ENCODE measurements at places on chromosomes 16 and 17.
A peak's percentile ranks its signal among the peaks of the same experiment; 100 is the strongest.

- no peak for DNase-seq
These were observed 3.2 kb upstream of the METRN start for GRCh38 chr16:711548-712320.

DNA sequence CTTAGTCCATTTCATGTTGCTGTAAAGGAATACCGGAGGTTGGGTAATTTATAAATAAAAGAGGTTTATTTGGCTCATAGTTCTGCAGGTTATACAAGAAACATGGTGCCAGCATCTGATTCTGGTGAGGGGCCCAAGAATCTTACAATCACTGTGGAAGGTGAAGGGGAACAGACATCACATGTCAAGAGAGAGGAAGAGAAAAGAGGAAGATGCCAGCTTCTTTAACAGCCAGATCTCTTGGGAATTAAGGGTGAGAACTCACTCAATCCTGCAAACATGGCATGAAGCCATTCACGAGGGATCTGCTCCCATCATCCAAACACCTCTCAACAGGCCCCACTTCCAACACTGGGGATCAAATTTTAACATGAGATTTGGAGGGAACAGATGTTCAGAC is 49.5 kb downstream of the BMERB1 start:
- no peak for DNase-seq

- no peak for DNase-seq
These were observed 47.3 kb downstream of the RTN4RL1 start for GRCh38 chr17:1977583-1978395.

DNA sequence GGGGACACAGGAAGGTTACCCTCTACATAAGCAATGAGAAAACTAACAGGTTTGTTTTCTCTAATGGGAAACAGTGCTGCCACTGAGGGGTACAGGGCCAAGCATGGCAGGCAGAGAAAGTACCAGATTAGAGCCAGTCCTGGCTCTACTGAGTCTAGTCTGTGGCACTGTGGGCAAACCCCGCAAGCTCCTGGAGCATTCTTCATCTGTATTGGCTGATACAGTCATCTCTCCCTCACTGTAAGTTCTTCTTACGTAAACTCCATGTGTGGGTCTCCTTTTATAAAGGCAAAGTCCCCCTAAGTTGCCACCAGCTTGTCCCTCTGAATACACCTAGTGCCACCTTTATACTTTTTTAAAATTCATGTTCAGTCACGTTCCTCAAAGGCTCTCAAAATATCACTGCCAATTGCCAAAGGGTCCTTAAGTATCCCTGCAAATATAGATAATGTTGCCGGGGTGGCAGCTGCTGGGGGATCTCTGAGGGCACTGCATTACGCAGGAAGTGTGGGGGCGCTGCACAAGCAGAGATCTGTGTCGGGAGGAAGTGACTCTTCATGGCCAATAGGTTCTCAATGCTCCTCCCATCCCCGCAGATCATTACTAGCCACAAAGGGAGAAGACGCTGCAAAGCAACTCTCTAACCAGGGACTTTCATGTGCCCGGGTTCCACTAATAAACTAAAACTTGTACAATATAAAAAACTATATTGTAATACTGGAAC is 18.8 kb downstream of the XPO6 start:
- DNase-seq, result no peak

DNA sequence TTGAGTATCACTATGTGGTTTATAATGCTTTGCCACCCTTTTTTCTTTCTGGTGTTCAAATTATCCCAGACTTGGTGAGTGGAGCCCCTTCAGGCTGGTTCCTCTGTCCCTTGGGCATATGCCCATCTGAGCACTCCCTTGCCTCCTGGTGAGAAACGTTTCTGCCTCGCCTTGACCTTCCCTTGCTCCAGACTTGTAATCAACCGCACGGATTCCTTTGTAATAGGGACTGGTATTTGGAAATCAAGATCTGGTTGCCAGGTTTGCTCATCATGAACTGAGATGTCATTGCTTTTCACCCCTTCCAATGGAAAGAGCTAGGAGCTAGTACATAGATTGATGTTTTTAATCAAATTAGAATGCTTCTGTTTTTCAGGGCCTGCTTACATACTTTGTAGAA is 43.7 kb downstream of the SEC14L1 start:
- peak; percentile 51 for DNase-seq

DNA sequence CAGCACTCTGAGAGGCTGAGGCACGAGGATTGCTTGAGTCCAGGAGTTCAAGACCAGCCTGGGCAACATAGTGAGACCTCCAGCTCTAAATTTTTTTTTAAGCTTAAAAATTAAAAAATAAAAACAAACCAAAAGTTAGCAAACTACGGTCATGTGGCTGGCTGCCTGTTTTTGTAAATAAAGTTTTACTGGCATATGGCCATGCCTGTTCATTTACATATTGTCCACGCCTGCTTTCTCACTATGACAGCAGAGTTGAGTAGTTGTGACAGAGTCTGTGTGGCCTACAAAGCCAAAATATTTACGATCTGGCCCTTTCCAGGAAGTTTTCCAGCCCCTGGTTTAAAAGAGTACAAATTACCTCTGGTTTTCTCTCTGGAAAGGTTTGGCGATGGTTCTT is 3.3 kb downstream of the SLX4 start:
- DNase-seq, result no peak

DNA sequence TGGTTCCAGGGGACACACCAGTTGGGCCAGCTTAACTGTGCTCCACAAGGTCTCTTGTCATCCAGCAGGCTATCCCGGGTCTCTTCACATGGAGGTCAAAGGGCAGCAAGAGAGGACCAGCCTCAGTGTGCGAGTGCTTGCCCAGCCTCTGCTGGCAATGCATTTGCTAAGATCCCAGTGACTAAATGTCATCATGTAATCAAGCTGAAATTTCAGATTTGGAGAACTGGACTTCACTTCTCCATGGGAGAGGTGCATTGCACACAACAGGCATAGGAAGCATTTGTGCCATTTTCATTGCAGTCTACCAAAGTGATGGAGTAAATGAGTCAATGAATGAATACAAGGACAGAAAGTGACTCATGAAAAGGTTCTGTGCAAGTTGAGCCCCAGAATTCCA is 51.2 kb upstream of the KDM8 start:
- DNase-seq, result no peak

- no peak for DNase-seq
These were observed 82.2 kb downstream of the MYO1D start for GRCh38 chr17:32794533-32795246.

DNA sequence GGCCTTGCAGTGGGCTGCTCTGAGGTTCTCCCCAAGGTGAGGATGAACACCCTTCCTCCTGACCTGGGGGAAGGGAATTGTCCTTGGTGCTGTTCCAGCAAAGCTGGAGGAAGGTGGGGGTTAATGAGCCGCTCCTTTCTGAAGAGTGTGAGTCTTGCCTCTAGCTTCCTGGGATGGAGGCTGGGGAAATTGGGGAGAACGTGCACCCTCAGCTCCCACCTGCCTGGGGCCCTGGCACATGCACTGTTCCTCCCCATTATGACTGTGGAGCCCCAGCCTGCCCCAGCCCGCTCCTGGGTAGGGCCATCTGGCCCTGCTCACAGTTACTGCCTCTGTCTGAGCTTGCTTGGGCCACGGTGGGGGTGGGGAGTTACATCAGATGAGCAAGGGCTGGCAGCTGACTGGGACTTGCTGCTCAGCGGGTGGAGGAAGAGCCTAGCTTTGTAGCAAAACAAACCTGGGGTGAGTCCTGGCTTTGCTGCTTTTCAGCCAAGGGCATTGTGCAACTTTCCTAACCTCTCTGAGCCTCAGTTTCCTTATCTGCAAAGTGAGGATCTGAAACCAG is 11.1 kb downstream of the TNS4 start:
- no peak for DNase-seq

GRCh38 chr17:2438823-2439222 is 38.0 kb upstream of the MNT start:
- DNase-seq, result no peak

DNA sequence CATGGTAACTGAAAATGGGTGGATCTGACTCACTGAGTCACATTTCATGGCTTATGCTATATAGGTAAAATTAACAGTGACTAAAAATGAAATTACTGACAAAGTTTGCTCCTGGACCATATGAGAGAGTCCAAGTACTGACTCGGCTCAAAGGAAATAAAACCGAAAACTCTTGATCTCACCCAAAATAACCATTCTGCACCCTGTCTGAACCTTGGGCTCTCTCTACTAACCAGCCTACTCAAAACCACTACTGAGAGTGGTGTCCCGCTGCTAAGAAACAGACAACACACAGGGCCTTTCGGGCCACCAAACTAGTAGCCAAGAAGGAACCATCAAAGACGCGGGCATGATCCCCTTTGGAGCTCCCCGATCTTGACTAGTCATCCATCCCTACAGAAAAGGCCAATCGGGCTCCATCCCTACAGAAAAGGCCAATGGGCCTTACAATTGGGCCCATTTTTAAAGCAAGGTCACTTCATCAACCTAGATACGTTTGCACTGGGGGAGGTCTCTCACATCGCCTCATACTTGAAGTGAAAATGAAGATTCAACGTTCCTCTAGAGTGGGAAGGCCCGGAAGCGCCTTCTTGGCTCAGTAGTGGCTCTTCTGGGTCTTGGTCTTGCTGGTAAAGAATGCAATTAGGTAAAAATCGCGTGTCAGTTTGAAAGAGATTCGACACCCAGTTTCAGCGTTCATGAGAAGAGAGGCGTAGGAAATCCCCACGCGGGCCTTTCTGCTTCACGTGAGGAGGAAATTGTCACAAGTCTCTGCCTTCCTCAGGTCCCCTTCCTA is 720 bp upstream of the ZPBP2 start:
- no peak for DNase-seq

- peak; percentile 32 for DNase-seq
These were observed 709 bp upstream of the CD300LG start for GRCh38 chr17:43846221-43846712.

DNA sequence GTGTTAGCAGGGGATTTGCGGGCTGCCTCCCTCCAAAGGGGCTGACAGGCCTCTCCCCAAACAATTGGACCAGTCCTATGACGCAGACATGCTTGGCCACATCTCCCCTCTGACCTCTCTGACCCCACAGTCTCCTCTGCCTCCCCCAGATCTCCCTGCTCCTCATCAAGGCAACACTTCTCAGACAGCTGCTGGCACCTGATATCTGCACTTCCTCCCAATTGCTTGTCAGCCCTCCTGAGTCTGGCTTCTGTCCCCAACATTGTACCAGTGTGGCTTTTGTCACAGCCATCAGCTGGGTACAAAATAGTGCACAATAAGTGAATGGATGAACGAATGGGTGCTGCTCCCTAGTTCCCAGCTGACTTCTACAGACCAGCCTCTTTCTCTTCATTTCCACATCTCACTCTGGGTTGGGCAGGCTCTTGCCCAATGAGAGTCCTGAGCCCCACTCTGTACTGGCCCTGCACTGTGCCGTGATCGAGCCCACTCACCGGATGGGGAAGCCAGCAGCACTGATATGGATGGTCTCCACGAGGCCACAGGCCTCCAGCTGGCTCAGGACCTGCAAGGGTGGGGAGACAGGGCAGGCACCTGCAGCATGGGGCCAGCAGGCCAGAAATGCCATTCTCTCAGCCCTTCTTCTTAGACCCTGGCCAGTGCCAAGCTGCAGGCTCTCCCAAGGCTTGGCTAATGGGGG is 17.1 kb downstream of the ZNHIT3 start:
- DNase-seq, result no peak

- DNase-seq, result no peak
These were observed 10.3 kb upstream of the HAPSTR1 start for GRCh38 chr16:9081158-9081557.

GRCh38 chr16:7867831-7868230 is 535.2 kb downstream of the RBFOX1 start:
- DNase-seq, result no peak

DNA sequence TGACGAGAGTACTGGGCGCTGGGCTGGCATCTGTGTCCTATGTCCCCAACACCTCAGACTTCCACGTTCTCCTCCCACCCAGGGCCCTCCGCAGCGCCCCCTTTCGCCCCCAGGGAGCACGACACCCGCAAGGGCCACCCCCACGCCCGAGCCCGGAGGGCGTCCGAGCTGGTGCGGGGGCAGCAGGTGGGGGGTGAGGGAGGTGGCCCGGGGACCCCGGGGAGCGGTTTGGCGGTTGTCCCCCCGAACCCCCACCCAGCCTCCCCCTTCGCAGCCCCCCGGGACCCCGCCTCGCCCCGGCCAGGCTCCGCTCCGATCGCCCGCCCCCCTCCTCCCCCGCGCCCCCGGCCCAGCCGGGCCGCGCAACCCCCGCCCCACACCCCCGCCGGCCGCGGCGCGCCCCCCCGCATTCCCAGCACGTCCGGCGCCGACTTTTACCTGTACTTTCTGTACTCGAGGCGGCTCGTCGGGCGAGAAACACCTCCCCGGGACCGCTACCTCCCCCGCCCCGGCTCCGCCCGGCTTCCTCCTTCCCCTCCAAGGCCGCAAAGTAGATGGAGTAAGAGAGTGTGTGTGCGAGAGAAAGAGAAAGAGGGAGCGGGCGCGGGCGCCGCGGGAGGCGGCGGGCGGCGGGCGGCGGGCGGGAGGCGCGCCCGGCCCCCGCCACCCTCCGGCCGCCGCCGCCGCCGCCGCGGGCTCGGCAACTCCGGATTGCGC is 901 bp downstream of the CDYL2 start:
- DNase-seq, result no peak

GRCh38 chr17:40460604-40460967 is 17.3 kb downstream of the IGFBP4 start:
- no peak for DNase-seq

DNA sequence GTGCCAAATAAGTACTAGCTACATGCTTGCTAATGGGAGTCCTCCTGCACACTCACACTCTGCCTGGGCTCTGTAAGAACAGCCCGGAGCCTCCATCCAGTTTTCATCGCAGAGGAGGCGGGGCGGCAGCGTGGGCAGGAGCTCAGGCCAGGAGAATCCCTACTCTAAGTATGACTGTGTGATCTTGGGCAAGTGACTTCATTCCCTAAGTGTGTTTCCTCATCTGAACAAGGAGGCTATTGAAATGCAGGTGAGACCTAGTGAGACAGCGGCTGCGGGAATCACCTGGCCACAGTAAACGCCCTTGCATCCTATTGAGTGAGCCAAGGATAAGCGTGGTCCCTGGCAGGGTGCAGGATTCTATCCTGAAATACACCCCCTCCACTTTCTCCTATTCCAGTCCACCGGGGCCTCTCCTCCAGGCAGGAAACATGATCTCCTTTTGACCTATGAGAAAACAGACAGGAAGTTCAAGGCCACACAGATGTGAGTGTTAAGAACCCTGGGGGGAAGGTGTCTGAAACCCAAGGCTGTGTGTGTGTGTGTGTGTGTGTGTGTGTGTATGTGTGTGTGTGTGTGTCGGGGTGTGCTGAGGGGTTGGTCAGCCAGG is 5.2 kb upstream of the RAI1 start:
- DNase-seq, result no peak

Data from fibroblast of skin of left quadriceps (primary cell).